ENCODE measurements at places on chromosomes 7 and 10.

DNA sequence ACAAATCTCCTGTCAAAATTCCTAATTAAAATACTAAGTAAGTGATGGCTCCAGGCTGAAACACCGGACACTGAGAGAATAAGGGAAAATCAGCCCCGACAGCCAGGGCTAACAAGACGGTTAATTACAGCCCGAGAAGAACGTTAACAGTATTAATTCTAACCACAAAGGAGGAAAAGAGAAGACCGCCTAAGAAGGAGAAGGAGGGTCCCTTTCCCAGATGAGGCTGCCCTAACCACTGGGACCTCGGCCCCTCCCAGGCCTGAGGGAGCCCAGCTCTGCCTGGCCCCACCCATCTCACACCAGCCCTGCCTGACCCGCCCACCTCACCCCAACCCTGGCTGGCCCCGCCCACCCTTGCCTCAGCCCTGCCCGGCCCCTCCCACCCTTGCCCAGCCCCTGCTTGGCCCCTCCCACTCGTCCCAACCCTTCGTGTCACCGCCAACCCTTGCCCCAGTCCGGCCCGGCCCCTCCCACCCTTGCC is 51.3 kb downstream of the PWWP2B start:
- DNase-seq: no peak

- no peak for DNase-seq
Observed at GRCh38 chr7:44629829-44630522, 23.5 kb downstream of the OGDH start.

GRCh38 chr10:70656489-70656888 is 15.8 kb upstream of the ADAMTS14 start:
- DNase-seq: no peak

DNA sequence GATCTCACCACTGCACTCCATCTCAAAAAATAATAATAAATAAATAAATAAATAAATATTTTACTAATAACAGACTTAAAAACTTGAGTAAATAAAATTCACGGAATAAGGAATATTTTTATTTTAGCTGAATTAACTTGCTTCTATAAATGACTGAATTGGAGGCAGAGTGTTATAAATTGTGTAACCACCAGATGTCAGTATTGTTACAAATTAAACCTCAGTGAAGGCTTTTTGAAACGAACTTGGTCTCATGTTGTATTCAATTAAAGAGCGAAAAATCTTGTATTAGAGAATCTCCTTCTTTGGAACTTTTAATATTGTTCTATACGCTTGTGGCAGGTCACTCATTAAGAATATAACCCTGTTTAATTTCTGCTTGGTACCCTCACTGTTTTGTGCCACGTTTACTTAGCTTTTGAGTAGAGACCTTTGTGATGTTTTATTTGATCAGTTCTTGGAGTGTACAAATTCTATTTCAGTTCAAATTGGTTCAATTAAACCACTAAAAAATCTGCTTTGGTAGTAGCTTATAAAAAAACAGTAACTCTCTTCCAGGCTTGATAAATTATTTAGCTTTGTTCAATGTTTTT is 45.6 kb upstream of the SCIN start:
- no peak for DNase-seq

- DNase-seq: no peak
Observed at GRCh38 chr10:6208799-6209235, 6.1 kb downstream of the PFKFB3 start.

GRCh38 chr7:4797858-4798705 is 22.7 kb downstream of the AP5Z1 start:
- no peak for DNase-seq

- DNase-seq: no peak
Observed at GRCh38 chr7:141884539-141885225, 31.5 kb upstream of the OR9A4 start.

DNA sequence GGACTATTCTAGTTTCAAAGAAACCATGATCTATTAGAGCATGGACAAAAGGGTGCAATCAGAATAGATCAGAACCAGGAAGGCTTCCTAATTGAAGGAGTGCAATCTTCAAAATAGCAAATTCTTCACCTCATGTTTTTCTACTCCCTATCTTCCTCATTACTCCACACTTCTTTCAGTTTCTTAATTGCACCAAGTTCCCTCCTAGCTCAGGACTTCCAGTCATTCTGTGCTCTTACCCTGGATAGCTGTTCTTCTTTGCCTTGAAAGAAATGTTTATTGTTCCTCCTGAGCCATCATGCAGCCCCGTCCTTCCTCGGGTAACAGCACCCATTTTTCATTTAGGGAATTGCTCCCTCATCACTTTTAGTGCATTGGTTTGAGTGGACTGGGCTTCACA is 23.1 kb downstream of the TRPV5 start:
- DNase-seq: no peak
